ENCODE measurements at places on chromosomes 12 and 14.

GRCh38 chr12:23834076-23834475 lies 115.4 kb downstream of the SOX5 start:
- DNase-seq: no peak

GRCh38 chr12:65859519-65859918 lies 35.2 kb downstream of the HMGA2 start:
- DNase-seq: no peak

DNA sequence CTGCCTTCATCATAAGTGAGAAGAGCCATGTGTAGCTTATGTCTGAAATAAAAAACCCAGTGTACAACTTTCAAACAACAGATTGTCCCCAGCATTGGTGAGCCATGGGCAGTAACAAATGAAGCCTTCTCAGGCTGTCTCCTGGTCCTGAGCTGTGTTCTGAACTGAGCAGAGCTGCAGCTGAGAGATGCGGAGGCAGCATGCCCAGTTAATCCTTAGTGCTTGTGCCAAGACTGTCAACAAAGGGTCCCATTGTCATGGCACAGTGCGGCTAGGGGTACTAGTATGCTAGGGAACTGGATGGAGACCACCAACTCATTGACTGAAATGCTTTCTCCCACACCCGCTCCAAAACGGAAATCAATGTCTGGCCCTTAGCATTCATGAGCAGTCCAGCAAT lies 154.3 kb downstream of the RMST start:
- no peak for DNase-seq

DNA sequence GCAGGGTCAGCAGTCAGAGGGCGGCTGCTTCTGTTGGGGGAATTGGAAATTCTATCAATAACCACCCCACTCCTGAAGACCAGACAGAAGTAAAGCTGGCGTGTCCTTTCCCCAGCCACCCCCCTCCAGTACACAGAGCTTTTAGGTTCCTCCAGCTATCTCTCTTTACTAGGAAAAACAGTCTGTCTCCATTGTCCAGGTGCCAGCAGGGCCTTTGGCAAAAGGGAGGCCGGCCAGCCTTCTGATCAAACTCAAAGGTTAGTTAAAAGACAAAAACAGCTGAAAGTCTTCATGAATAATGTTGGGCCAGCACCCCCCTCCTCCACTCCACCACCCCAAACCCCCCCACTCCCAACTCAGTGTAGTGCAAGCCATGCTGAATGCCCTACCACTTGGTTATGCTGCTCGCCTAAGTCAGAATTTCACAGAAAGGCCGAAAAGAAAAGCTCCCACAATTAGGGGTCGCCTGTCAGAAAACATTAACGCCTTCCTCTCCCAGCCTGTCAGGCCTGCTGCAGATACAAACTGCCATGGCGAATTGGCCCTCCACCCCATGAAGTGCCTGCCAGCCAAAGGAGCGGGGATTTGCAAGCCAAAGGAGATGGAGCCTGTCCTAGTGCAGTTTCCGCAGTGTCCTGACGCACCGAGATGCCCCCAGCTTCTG lies 8.9 kb downstream of the ASCL1 start:
- DNase-seq: no peak

DNA sequence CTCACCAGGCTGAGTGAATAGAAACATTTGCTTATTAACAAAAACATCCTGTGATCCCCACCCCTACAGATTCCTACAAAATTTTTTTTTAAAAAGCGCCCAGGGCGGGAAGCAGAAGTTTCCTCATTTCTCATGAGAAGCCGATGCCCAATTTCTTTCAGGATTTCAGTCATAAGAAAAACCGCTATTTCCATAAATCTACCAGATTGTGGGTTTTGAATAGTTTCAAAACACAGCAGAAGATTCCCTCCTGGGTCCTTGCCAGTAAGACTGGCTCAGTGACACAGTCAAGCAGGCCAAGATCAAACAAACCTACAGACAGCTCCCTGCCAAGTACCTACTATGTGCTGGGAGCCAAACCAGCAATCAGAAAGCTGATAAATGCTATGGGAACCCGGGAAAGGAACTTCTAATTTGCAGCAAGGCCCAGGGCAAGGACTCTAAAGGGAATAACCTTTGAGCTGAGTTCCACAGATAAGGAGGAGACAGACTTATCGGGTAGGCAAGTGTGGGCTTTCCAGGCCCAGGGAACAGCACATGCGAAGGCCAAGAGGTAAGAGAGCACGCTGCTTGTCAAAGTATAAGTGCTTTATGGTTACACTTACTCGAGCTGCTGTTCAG lies 68.7 kb downstream of the CCDC88C start:
- DNase-seq: no peak

GRCh38 chr12:88113871-88114270 lies 28.0 kb downstream of the CEP290 start:
- no peak for DNase-seq

- DNase-seq: no peak
Measured at GRCh38 chr12:46562625-46563225, 190.2 kb upstream of the SLC38A2 start.

DNA sequence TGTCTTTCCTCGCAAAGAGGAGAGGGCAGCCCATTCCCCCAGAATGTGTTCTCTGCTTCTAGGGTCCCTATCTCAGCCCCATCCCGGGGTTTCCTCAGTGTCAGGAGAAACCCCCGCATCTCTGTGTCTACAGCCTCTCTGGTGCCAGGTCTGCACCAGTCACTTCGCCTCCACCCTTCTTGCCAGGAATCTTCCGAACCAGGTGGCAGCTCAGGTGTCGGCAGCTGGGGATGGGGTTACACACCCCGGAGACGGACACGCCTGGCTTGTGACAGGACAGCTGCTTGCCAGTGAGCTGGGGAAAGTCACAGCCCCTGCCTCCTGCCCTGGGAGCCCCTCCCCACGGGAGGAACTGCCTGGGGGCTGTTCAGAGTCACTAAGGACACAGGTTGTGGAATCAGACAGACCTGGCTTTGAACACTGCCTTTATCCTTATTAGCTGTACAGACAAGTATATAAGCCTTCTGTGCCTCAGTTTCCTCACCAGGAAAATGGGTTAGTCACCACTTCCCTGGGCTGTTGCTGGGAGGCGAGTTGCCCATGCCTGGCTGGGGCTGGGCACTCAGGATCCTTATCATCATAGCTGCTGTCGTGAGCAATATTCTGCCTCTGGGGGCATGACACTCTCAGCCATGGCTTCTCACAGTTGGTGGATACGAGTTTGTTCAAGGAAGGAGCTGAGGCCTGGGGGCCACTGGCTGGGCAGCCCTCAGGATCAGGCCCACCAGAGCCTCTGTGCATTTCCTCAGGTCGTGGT lies 10.8 kb downstream of the HIP1R start:
- no peak for DNase-seq

- DNase-seq: no peak
Measured at GRCh38 chr12:129393357-129393937, 510.4 kb downstream of the TMEM132D start.

GRCh38 chr12:128337431-128338170 lies 70.6 kb downstream of the TMEM132C start:
- no peak for DNase-seq

DNA sequence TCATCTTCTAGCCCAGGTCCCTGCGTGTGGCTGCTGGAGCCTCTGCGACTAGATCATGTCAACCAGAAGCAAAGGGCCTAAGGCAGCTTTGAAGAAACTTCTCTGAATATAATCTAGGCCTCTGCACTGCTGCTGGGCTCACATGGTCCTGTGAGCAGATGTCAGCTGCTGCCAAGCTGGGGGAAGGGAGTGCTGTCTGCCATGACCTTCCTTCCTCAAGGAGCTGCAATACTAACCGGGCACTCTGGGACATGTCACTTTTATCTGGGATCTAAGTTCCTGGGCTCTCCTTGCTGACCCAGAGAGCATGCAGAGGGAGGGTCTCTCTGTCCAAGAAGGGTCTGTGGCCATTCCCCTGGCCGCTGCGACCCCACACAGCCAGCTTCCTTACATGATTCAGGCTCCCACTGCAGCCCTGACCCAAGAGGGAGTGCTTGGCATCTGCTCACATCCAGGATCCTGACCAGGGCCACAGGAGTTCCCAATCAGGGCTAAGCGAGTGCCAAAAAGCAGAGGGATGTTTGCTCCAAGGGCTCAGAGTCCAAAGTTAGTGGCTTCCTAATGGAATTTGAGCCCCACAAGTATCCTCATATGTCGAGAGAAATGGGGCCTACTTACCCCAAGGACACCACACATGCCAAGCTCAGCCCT lies 74.0 kb downstream of the PLEKHG3 start:
- no peak for DNase-seq

GRCh38 chr12:132495629-132496357 lies 5.8 kb downstream of the FBRSL1 start:
- no peak for DNase-seq

DNA sequence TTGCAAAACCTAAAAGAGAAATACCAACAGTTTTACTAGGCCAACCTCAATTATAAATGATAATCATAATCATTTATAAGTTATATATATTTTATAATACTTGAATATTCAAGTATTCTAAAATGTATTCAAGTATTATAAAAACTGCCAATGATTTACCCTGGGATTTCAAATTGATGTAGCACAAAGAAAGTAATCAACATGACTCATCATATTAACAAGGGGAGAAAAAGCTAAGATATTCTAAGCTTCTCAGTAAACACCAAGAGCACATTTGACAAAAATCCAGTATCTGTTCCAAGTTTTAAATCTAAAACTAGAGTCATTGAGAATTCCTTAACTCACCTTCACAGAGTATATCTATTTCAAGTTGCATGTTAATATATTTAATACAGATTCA lies 56.1 kb downstream of the CAPZA3 start:
- DNase-seq: no peak

- no peak for DNase-seq
Measured at GRCh38 chr12:30863839-30864238, 62.7 kb upstream of the TSPAN11 start.

- no peak for DNase-seq
Measured at GRCh38 chr12:2651068-2651965, 143.5 kb upstream of the FKBP4 start.

- DNase-seq: peak; percentile 47
Measured at GRCh38 chr14:68819260-68819691, 26.4 kb upstream of the ZFP36L1 start.

GRCh38 chr12:82931349-82932116 lies 244.8 kb downstream of the TMTC2 start:
- DNase-seq: no peak

- DNase-seq: no peak
Measured at GRCh38 chr12:52180971-52181628, 10.7 kb downstream of the KRT80 start.

DNA sequence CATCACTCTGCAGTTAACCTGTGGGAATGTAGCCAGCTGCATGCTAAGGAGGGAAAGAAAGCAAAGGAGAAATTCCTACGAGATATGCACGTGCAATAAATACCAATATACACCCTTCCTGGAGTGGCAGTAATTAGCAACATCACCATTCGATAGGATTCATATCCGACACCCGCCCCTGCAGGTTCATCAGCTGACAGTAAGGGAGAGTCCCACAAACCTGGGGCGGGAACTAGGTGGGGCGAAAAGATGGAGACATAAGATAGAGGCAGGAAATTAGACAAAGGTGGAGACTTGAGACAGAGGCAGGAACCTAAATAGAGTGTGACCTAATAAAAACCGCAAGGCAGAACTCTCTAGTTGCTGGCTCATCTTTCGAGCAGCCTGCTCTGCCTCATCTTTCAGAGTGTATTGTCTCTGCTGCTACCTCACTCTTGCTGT lies 51.6 kb downstream of the PLEKHG3 start:
- DNase-seq: no peak

Measured in mucosa of gallbladder (tissue), 1 donor.